ENCODE measurements at places on chromosomes 2 and 18.

GRCh38 chr18:76397631-76398030 is 97.4 kb downstream of the ZNF516 start:
- no peak for DNase-seq

DNA sequence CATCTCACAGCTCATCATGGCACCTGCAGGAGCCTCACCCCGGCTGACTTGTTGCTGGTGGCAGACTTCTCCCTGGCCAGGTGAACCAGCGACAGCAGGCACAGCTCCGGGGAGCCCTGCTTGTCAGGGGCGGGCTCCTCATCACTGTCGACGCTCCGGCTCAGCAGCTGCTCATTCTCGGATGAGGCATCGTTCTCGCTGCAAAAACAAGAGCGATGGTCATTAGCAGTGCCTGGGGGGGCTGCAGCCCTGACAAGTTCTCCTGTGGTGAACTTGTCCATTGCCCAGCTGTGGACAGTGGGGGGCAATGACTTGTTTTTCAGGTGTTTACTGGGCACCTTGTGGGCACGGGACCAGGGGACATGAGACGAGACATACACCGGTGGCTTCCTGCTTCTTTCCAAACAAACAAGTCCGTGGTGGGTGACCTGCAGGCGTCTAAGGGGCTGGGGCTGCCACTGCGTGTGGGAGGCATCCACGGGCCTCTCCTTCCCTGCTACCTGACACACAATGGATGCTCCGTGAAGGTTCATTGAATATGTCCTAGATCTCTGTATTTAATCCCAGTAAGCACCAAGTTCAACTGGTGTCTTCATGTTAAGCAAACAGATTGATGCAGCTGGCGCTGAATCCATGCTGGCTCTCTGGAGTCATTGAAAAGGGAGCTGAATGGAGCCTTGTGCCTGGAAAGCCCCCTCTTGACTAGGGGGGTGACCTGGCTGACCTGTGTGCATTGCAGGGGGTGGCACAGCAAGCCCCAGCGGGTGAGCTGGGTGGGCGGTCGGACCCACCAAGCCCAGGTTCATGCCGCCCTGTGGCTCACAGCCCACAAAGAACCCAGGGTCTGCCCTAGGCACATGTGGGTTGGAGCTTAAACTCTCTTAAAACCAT is 81.0 kb downstream of the EDAR start:
- no peak for DNase-seq

GRCh38 chr2:164850235-164850634 is 8.6 kb upstream of the COBLL1 start:
- no peak for DNase-seq

DNA sequence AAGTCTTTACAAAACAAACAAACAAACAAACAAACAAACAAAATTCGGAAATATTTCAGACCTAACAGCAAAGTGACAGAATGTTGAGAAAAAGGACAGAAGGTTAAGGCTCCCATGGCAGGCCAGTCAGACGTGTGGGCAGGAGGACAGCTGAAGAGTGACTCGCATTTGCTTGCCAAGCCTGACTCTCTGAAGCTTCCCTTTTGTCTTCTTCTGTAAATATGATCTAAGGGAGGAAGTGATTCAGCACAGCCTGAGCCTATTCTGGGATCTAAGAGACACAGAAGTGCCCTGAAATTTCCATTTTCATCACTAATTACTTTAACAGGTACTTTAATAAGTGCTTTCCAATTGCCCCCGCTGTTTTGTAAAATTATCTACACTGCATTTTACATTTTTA is 134.0 kb upstream of the LYPD1 start:
- DNase-seq, result no peak

- no peak for DNase-seq
These were observed 5.7 kb upstream of the WDSUB1 start for GRCh38 chr2:159292157-159292556.

- no peak for DNase-seq
These were observed 24.6 kb downstream of the FECH start for GRCh38 chr18:57561728-57562423.

DNA sequence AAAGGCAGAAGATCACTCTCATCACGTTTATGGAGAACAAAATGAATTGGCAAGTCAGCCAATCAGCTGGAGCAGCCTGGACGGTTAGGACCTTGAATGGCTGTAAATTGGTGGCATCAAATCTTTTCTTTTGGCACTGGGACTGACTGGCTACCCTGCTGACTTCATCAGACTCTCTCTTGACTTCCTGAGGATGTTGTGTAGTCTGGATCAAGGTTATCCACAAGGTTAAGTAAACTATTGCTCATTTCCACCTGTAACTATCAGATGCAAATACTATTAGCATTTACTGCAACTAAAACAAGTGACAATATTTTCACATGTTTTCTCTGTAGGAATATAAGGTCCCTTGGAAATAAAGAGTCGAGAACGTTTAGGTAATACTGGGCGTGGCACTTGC is 134.3 kb upstream of the RASGRP3 start:
- no peak for DNase-seq

DNA sequence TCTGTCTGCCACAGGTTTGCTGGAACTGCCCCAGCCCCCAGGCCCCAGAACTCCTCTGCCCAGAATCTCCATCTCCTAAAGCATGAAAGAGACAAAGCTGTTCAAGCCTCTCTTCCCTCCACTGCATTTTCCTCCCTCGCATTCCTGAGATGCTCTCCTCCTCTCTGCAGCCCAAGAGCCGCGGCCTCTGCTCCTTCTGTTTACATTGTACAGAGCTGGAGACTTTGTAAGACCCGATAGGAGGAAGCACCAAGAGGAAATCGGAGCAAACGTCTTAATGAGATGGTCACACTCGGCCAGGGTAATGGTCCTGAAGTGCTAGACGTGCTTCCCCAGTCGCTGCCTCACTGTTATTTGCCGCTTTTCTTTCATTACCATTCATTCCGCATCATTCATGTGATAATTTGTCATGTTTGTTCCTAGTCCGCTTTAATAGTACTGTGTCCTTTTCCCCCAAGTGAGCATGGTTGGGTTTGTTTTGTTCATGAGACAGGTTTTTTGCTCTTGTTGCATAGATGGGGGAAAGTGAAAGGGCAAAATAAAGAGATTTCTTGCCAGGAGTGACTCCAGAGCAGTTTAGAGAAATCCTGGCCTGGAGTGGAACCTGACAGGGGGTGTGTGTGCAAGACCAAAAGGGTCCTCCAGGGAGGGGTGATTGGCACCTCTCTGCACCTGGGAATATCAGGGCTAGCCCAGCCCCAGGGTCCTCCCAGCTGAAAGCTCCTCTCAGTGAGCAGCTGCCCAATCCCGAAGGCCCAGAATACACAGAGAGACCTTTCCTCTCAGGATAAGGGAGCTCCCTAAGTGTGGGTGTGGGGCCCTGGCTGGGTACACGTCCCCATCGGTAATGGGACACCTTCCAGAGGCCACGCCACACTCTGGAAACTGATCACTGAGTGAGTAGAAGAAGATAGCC is 44.9 kb upstream of the ID2 start:
- no peak for DNase-seq

DNA sequence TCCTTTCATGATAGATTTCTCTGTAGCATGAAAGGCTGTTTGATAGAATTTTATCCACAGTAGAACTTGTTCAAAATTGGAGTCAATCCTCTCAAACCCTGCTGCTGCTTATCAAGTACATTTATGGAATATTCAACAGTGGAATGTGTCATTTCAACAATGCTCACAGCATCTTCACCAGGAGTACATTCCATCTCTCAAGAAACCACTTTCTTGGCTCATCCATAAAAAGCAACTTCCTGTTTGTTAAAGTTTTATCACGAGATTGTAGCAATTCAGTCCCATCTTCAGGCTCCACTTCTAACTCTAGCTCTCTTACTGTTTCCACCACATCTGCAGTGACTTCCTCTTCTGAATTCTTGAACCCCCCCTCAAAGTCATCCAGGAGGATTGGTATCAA is 29.4 kb downstream of the PDCL3 start:
- DNase-seq, result no peak

- no peak for DNase-seq
These were observed 317.7 kb downstream of the TDRD15 start for GRCh38 chr2:21441442-21441841.

DNA sequence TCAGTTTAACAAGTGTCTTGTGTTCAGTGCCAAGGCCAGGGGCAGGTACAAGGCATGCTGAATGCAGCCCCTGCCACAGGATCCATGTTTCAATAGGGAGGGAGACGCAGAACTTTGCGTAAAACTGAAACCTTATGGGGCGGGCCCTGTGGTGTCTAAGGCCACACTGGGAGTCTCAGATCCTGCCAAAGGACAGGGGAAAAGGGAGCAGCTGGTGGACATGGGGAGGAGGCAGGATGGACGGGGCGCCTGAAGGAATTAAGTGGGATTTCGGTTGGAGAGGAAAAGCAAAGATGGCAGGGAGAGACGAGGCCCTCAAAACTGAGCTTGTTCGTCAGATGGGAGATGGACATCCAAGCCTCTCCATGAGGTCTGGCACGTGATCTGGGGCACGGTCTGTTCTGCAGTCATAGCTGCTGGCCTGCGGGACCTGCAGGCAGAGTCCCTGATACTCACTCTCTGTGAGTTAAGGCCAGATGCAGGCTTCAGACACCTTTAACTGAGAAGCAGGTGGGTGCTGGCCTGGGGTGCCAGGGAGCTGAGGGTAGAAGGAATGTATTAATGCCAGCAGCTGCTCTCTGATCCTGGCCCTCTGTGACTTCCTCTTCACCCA is 48.8 kb downstream of the TCF7L1 start:
- no peak for DNase-seq

DNA sequence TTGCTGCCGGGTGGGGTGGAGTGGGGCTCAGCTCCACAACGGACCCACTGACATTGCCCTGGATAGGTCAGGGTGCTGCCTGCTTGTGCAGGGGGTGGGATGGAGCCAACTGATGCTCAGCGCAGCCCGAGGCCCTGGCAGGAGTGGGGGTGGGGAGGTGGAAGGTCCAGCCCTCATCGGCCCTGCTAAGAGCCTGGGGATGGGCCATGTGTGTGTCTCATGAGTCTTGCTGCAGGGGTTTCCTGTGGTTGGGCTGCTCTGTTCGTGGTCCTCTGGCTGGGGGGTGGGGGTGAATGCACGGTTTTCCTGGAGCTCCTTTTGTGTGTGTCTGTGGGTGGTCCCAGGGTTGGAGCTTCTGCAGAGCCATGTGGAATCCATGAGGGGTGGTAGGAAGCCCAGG is 39.4 kb upstream of the GALR1 start:
- DNase-seq, result no peak

DNA sequence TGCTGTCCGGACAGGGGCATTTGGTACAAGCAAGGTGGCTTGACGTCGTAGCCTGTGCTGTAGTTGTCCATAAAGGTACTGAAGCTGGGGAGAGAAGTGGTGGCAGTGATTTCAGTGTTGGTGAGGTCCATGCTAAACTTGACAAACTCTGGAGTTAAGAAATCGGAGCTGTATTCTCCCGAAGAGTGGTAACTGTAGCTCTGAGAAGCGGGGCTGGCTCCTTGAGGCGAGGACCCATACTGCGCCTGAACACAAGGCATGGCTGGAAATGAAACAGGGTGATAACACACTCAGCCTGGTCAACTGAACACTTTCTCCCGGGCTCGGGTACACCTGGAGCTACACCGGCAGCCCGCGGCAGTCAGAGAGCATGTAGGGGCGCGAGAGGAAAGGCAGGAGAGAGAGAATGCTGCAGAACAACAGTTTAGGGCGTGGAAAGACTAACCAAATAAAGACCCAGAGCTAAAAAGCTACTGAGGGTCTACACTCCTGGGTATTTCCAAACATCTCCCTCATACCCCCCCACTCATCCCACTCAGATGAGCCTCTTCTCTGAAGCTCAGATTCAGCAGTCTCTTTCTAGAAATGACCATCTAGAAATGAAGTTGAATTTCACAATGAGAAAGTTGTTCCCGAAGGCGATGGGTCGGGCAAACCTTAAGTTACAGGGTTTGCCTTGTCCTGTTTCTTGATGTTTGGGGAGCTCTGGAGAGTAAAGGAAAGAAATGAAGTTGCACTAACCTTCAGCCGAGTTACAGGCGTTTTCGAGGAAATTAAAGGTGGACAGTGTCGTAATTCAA is 2.4 kb downstream of the NR4A2 start:
- DNase-seq, result no peak

DNA sequence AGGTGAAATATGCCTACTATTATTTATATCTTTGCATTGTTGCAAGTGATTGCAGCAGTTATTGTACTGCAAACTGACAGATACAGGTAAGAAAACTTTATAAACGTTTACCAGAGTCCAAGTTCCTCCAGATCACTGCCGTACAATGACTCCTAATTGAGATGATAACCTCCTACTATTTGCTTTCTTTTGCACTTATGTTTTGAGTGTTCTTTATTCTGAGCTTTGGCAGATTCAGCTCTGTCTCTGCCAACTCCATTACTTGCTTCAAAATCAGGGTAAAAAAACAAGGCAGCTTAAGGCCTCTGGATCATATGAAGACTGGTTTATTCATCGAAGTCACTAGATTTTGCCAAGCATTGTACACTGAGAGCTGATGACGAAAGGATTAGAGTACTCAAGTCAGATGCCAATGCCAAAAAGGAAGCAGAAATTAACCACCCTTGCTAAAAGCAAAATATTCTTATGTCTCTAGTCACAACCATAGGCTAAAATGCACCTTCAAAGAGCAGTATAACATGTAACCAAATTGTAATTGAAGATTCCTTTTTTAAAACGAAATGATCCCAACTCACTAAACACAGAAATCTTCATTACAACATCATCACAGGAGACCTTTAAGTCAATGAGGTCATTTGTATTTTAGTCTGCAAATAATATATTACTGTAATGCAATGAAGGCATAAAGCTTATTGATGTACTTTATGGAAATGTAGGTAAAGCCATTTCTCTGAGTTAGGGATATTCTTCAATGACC is 10.5 kb upstream of the IKZF2 start:
- no peak for DNase-seq

GRCh38 chr18:35185771-35186170 is 55.1 kb upstream of the ZNF397 start:
- no peak for DNase-seq

GRCh38 chr18:27871726-27872125 is 305.2 kb downstream of the CDH2 start:
- DNase-seq, result no peak

- no peak for DNase-seq
These were observed 10.4 kb downstream of the ADCY3 start for GRCh38 chr2:24909555-24910177.

DNA sequence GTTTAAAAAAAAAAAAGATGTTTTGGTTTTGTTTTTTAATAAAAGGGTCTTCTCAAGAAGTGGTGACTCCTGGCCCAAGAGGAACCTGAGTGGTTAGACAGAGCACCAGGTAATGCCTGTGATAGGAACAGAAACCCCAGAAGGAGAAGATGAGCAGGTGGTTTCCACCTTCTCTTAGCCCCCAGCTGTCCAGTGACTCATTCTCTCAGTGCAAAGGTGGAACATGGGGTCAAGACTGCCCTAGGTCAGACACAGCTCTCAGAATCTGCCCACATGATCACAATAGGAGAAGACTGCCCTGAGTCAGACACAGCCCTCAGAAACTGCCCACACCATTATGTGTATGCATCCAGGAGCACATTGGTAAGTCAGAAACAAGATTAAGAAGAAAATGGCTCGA is 61.8 kb downstream of the TBC1D8 start:
- DNase-seq, result no peak

- DNase-seq, result no peak
These were observed 9.7 kb downstream of the CTAGE1 start for GRCh38 chr18:22408059-22408458.

DNA sequence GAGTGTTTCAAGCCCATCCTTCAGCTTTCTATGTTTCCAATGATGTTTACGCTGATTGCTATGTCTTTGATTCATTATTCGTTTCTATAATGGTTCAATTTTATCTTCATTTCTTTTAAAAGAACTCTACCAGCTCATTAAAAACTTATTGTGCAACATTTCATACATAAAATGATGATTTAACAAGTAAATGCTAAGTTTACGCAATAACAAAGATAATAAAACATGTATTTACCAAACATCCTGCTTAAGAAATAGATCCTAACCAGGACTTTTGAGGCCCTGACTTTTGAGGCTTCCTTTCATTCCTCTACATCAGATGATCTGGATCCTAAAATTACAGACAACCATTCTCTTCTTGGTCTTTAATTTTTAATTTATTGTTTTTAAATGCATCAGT is 86.5 kb upstream of the DLGAP1 start:
- DNase-seq, result no peak

All from stimulated activated CD4-positive, alpha-beta T cell treated with anti-CD3 and anti-CD28 coated beads, Interleukin-12 subunit alpha, Interleukin-12 subunit beta, amount 100 ng/mL, for 4 hours (primary cell).